Mesendoderm (in vitro differentiated cells): ENCODE measurements at places on chromosomes 5 and 9.

- H3K27ac ChIP-seq: no peak overlapping the region
- H3K4me3 ChIP-seq: no peak overlapping the region
- no peaks in the 10 kb centered on the region for H3K4me1 ChIP-seq
These were observed 33.5 kb downstream of the FAF2 start for GRCh38 chr5:176481711-176482110.

GRCh38 chr9:33852216-33852826 is 35.4 kb downstream of the UBE2R2 start:
- H3K27ac ChIP-seq: no peak overlapping the region
- H3K4me1 ChIP-seq: no peaks in the 10 kb centered on the region
- H3K4me3 ChIP-seq: no peak overlapping the region
- H3K27me3 ChIP-seq: no peaks in the 10 kb centered on the region
- no peaks in the 10 kb centered on the region for H3K36me3 ChIP-seq
- peak; percentile 59 for DNase-seq

GRCh38 chr5:170280011-170280493 is 17.5 kb downstream of the LCP2 start:
- H3K4me3 ChIP-seq: no peak overlapping the region
- peak; percentile 68 for DNase-seq
- peaks cover 16% of the 10 kb centered on the region for H3K4me1 ChIP-seq
- no peaks in the 10 kb centered on the region for H3K27me3 ChIP-seq

DNA sequence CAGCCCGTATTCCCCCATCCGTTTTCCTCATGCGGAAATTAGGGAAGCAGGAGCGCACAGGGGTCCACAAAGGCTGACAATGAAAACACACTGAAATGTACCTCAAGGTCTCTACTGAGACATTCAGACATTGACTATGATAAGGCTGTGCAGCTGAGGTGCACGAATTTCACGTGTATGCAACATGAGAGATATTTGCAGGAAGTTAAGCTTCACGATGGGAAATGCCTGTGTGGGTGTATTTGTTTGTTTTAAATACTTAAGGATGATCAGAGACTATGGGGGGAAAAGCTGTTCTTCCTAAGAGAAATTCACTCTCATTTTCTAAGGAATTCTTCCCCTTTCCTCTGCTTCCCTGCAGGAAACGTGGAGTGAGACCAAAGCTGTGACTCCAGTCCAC is 2.6 kb upstream of the SPATA31E1 start:
- H3K4me3 ChIP-seq: no peak overlapping the region
- no peaks in the 10 kb centered on the region for H3K36me3 ChIP-seq
- no peak for DNase-seq
- H3K27ac ChIP-seq: no peak overlapping the region
- H3K27me3 ChIP-seq: no peaks in the 10 kb centered on the region
- H3K4me1 ChIP-seq: no peaks in the 10 kb centered on the region

DNA sequence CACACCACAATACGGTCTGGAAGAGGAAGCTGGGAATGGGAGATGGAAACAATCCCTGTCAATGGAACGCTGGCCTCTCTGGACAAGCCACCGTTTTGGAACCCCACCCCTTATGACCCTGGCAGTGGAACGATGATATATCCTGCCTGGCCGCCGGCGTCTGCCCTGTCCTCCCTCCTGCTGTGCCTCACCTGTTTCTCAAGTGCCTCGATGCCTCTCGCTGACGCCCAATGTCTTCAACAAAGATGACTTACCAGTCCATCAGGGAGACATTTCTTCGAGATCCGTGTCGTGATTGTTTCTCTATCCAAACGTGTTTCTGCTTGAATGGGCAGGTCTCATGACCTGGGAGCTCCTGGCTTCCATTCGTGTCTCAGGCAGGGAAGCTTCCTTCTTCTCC is 476.5 kb downstream of the SPATA31A7 start:
- no peak overlapping the region for H3K27ac ChIP-seq
- H3K4me3 ChIP-seq: no peak overlapping the region
- H3K36me3 ChIP-seq: no peaks in the 10 kb centered on the region
- no peaks in the 10 kb centered on the region for H3K4me1 ChIP-seq

DNA sequence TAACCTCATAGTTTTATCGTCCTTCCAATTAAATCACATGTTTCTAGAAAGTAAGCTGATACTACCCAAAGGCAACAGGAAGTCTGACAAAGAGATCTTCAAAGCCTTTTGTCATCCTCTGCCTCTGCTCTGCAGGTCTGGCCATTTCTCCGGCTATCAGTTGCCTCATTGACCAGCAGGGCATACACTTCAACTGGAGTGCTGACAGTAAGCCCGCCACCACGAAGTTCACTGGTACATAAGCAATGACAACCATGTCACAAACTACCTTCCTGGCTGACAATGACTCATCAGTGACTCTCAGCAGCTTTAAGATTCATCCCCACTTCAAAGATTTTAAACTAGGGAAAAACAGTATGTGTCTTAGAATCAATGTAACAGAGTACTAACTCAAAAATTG is 20.6 kb downstream of the SPTLC1 start:
- H3K27me3 ChIP-seq: no peaks in the 10 kb centered on the region
- H3K4me3 ChIP-seq: no peak overlapping the region
- H3K27ac ChIP-seq: no peak overlapping the region
- H3K4me1 ChIP-seq: no peaks in the 10 kb centered on the region
- H3K36me3 ChIP-seq: no peaks in the 10 kb centered on the region

DNA sequence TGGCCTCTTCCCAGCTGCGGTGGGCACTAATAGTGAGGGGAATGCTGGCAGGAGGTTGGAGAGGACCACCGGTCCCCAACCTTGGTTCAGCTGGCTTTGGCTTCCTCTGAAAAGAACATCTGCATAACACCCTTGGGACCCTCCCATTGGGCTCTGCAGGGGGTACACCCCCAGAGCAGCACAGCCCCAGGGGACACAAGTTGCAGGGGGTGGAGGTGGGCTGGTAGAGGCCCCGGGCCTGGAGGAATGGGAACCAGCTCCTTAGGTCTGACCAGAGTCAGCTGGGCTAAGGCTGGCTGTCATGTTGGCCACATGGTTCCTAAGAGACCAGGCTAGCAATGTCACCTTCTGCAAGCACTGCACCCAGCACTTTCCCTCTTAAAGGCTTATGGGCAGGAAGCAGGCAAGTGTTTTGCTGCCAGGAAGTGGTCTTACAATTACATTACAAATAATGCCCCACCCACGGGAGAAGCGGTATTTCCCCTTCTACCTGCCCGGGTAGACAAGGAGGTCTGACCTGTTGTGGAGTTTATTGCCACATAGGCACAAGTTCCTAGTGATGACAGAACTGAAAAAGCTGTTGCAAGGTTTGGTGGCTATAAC is 18.1 kb downstream of the GCNT4 start:
- H3K36me3 ChIP-seq: no peaks in the 10 kb centered on the region
- H3K4me3 ChIP-seq: no peak overlapping the region
- no peak overlapping the region for H3K27ac ChIP-seq
- no peak for DNase-seq

DNA sequence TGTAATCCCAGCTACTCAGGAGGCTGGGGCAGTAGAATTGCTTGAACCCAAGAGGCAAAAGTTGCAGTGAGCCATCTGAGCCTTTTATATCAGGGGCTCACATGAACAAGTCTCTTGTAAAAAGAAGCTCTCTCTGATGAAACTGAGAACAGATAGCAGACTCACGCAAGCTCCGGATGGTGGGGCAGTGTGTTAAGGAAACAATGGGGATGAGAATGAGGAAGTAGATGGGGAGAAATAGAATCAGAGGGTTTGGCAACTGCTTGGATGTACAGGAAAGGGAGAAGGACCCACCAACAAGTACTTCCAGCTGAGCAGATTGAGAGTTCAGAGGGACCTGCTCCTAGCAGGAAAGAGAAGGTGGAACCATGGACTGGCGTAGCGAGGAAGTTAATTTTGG is 18.6 kb downstream of the TMEM252 start:
- H3K36me3 ChIP-seq: no peaks in the 10 kb centered on the region
- H3K27ac ChIP-seq: no peak overlapping the region
- DNase-seq: no peak
- no peak overlapping the region for H3K4me3 ChIP-seq
- H3K27me3 ChIP-seq: peaks cover 2% of the 10 kb centered on the region

- no peaks in the 10 kb centered on the region for H3K27me3 ChIP-seq
- H3K27ac ChIP-seq: no peak overlapping the region
- H3K36me3 ChIP-seq: no peaks in the 10 kb centered on the region
- no peak for DNase-seq
- H3K4me1 ChIP-seq: peaks cover 10% of the 10 kb centered on the region
These were observed 47.0 kb downstream of the SLC44A1 start for GRCh38 chr9:105291422-105291859.

- no peaks in the 10 kb centered on the region for H3K36me3 ChIP-seq
- no peaks in the 10 kb centered on the region for H3K27me3 ChIP-seq
- no peak overlapping the region for H3K4me3 ChIP-seq
- no peaks in the 10 kb centered on the region for H3K4me1 ChIP-seq
These were observed 66.1 kb downstream of the NPR3 start for GRCh38 chr5:32777222-32777621.

GRCh38 chr5:73486119-73486899 is 11.9 kb upstream of the BTF3 start:
- H3K4me3 ChIP-seq: no peak overlapping the region
- DNase-seq: peak; percentile 56
